Adrenal gland (tissue), 19 donors: ENCODE measurements at places on chromosomes 12 and 14. TPM values are rescaled to one million over a fixed set of nuclear protein-coding genes. Genes with fewer than 3 reads are reported as not detected.

Gene PLA2G1B
- total RNA-seq = 6.2 TPM

Gene MUCL1
- 0.88 TPM for total RNA-seq

Gene ITGB7
- 2.8 TPM for total RNA-seq

Gene CCDC196
- total RNA-seq = not detected

Gene TMPRSS12
- total RNA-seq = not detected

Gene IL26
- total RNA-seq = not detected

Gene PRH2
- total RNA-seq = not detected

Gene DBX2
- not detected for total RNA-seq

Gene RFX4
- not detected for total RNA-seq

Gene SLC7A7
- total RNA-seq = 17.2 TPM

Gene GPR162
- total RNA-seq = 3.6 TPM

Gene DENR
- 38.9 TPM for total RNA-seq

Gene ZFHX2
- 2.2 TPM for total RNA-seq

Gene GPRC5A
- total RNA-seq = 6.5 TPM

Gene HOXC10
- total RNA-seq = 1.6 TPM

Gene SLC10A1
- total RNA-seq = not detected

Gene CD163
- 57.4 TPM for total RNA-seq
